Germinal center (tissue), 1 donor: ENCODE measurements at places on chromosomes 13 and 19.
A peak's percentile ranks its signal among the peaks of the same experiment; 100 is the strongest.

DNA sequence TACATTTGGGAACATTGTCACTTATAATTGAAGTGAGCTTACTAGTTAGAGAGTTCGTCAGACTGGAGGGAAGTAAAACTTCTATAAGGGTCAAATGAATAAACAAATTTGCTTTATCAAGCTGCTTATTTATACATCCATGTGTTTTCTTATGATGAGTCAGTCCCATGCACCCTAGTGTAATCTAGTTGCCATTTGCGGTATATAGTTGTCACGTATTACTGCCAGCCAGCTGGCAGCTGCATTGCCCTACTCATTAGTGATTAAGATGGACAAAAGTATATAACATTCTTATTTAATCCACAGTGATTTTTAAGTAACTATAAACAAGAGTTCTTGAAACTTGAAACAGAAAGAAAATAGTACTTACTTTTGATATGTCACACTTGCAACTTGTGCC lies 182.4 kb downstream of the GPC6 start:
- no peak for DNase-seq

- no peak for DNase-seq
These were observed 17.3 kb upstream of the FCGBP start for GRCh38 chr19:39951686-39952085.

GRCh38 chr13:48944221-48944620 lies 31.5 kb upstream of the FNDC3A start:
- no peak for DNase-seq

DNA sequence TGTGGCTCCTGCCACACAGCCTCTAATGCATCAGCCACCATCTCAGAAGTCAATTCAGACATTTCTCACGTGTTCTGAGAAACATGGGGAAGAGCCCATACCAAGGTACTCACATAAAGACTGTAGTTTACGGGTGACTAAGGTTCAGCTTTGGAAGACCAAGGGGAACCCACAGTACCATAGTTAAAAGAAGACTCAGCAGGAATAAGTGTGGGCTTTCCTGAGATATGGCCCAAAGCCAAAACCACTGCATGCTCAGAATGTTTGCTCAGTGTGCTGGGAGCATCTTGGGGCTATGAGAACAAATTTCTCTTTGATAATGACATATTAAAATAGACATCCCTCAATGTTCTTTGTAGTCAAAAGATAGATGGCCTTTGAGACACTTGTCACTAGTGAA lies 283.8 kb downstream of the DCT start:
- no peak for DNase-seq

- DNase-seq = no peak
These were observed 14.7 kb upstream of the USP12 start for GRCh38 chr13:27186295-27186694.

- DNase-seq = no peak
These were observed 4.3 kb downstream of the ZGLP1 start for GRCh38 chr19:10305139-10305806.

GRCh38 chr13:52925251-52925650 lies 76.8 kb upstream of the PCDH8 start:
- no peak for DNase-seq

DNA sequence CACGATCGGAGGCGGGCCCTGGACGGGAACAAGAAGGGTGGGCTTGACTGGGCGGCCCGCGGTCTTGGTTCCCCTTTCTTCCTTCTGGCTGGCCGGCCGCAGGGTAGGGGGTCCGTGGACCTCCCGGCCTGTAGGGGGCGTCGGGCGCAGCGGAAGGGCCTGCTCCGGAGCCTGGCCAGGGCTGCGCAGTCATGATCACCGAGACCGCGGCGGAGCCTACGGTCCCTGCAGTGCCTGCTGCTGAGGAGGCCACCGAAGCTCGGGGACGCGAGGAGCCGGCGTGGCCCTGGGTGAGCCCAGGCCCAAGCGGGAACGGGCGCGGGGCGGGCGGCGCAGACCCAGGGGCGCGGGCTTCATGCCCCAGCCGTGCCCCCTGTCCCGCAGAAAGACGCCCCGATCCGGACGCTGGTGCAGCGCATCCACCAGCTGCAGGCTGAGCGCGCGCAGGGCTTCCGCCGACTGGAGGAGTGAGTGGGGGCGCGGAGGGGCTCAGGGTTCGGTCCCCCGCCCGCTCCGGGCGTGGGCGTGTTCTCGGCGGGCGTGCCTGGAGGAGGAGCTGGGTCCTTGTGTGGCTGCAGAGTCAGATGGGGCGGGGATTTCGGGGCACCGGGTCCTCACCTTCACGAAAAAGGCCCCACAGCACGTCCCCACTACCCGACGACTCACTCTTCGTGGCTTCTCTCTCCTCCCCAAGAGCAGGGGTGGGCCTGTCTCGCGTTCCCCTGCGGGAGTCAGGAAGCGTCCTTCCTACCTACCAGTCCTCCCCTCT lies at the start of gene REX1BD:
Gene REX1BD (plus strand): TSS at position 188 of the 769 bp plus-strand sequence. CDS start 4 bp downstream, at position 192.
- peak; percentile 79 for DNase-seq

DNA sequence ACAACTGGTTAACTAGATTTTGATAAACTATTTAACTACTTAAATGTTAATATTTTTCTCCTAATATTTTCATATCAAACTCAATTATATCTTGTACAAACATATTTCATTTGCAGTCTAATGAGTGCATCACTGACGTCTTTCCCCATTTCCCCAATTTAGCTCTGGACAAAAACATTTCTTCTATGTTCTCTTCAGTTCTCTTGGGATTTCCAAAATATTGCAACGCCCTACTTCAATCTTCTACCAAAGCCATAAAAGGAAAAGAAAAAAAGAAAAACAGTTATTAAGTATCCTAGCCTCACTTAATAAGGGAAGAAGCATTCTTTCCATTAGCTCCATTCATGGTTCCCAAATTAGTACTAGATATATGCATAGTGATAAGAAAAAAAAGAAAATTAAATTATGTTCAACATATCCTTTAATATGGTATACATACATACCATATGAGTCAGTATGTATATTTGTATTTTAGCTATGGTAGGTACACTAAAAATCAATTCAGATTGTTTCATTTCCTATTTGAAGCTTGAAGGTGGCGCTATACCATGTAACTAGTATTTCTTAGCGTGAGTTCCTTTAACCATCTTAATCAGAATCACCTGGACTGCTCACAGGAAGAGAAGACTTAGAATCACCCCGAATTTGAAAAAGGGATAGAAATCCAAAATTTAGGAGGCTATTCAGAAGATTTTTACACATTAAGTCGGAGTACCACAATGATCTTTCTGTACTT lies 9.9 kb downstream of the FBXL3 start:
- no peak for DNase-seq

DNA sequence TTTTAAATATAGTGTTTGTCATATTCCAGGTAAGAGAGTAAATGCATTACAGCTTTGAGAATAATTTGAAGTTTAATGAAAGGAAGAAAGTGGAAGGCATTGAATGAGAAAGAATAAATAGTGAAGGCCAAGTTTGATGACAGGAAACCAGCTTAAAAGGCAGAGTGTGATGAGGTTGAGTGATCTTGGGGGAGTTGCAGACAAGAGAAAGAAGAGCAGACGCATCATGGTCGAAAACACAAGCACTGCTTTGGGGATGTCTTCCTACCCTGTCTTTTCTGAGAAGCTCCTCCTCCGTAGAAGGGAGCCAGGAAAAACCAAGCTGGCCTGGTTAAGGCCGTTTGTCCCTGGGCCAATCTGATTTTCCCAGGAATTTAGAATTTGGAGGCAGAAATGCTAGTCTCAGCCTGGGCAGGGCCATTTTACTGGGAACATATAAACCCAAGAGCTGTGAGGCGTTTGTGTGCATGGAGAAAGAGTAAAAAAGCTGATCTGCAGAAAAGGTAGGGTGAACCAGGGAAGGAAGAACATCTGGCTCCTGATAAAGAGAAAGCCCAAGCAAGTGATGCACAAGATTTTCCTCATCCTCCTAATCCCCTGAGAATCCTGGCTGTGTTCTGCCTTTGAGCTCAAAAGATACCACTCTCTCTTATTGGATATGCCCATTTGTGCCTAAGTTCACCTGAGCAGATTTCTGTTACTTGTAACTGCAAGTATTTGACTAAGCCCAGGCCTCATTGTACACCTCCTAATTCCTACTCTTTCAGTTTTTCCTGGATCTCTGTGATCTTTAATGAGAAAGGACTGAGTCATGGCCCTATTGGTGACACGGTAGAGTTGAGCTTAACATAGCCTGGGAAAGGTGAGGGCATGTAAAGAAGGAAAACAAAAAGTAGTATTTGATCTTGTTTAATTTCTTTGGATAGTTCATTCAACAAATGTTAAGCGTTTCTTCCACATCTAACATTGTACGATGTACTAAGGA lies 80.0 kb downstream of the WDFY2 start:
- no peak for DNase-seq

GRCh38 chr13:39051157-39051556 lies 12.9 kb downstream of the NHLRC3 start:
- DNase-seq = no peak
